GM12892 (cell line): ENCODE measurements at places on chromosomes 7 and 10.

DNA sequence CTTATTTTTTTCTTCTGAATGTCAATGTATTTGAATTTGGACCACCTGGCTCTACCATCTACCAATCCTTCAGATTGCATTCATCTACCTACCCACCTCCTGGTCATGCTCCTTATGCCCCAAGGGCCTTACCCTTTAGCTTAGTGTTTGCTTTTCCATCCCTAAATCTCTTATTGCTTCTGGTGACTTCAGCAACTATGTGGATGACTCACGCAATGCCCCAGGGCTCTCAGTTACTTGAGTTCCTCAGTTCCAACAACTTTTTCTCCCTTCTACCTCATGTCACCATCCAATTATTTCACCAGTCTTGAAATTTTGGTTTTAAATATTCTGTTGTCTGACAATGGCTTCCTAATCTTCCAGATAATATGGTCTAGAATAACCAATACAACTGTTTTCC lies 118.9 kb downstream of the CFAP58 start:
- no peak for DNase-seq

DNA sequence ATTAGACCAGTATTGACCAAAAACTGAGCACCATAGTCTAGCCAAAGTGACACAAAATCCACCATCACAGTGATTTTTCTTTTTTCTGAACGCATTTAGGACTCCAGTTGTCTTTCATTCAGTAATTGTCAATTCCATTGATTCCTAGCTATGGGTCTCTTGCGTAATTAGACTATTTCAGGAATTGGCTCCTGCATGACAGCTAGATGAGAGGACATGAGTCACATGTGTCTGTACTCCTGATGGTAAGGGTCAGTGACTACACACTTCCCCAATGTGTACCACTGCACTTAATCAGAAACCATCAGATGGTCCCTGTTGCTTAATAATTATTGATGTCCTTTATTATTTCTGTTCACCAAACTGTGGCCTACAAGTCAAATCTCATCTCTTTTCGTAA lies 469.5 kb downstream of the POM121L12 start:
- DNase-seq: no peak

DNA sequence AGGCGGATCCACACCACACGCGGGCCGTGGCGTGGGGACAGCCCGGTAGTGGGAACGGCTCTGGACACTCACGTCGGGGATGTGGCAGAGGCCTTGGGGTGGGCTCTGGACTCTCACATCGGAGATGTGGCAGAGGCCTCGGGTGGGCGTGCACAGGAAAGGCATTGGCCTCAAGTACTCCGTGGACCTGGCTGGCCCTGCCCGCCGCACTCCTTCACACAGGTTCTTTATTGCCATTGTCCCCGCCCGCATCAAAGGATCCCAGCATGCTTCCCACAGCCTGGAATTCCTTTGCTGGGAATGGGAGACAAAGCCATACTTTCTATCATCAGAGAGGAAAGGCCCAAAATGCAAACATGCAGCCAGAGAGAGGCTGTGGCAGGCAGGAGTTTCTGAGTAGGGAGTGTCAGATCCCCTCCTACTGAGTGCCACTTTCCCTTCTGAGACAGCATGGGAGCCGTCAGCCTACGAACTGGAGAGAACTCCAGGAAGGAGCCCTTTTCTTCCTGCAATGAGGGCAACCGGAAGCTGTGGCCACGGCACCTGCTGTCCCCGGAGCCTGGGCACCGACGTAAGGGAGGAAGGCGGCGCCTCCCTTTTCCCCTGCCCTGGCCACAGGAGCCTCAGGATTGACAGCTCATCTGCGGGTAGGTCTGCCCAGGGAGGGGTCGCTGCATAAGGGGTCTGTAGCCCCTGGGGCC lies 51.5 kb downstream of the RBM17 start:
- no peak for DNase-seq

GRCh38 chr7:35261476-35262285 lies 7.8 kb upstream of the TBX20 start:
- no peak for DNase-seq

DNA sequence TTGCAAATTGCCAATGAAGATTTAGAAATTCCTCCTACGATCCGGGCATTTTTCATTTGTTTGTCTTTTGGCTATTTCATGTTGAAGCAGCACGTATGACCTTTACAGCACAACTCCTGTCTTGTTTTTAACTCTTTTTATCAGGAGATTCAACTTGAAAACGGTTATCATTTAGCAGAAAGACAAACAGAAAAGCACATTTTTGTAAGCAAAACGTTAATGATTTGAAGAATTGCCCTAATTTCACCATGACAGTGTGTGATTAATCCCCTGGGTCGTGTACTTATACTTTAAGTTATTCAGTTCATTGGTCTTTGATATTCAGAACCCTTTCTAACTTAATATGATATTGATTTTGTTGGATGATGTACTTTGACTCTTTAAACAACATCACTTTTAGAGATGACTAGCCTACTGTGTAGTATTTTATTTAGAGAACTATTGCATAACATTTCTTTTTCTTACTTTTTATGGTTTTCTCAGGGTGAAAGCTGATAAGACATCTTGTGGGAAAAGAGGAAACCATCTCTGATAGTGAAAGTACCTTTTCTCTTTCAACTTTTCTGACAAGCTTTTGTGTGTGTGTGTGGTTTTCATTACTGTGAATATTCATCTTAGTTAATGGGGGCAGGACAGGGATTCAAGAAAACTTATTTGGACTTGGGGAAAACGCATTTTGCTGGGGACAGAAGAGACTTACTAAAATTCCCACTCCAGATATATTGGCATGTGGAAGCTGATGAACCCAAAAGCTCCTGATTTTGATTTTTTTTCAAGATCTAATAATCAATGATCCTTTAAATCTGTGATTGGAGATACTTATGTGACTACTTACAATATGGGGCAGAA lies 8.1 kb downstream of the HHEX start:
- no peak for DNase-seq

DNA sequence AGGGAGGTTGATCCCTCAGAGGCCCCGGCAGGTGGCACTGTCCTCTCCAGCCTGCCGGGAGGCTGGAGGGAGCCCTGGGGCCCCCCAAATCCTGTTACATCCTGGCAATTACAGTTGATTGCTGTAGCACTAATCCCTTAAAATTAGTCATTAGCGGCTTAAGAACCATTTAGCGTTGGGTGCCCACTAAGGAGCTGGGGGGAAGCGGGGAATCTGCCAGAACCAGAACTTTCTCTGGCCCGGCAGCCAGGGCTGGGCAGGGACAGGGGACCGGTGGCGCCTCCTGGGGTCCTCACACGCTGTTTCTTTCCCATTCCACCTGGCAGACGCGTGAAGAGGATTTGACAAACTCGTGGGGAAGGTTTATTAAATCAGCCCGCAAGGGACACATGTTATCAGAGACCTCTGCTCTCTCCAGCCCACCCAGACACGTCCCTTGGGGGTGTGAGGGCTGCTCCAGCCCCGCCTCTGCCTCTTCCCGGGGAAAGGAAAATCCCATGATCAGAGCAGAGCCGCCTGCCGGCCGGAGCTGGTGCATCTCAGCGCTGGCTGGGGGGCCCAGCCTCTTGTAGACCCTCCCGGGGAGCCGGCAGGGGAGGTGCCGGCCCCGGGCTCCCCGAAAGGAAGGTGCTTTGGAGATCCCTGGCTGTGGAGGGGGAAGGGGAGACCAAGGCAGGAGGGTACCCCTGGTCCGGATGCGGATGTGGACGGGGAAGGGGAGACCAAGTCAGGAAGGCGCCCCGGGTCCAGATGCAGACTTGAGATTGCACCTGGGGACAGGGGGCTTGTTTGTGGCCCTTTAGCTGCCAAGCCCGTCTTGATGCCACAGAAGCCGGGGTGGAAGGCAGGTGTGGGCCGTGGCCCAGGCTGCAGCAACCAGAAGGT lies 142.7 kb downstream of the ELFN1 start:
- no peak for DNase-seq

DNA sequence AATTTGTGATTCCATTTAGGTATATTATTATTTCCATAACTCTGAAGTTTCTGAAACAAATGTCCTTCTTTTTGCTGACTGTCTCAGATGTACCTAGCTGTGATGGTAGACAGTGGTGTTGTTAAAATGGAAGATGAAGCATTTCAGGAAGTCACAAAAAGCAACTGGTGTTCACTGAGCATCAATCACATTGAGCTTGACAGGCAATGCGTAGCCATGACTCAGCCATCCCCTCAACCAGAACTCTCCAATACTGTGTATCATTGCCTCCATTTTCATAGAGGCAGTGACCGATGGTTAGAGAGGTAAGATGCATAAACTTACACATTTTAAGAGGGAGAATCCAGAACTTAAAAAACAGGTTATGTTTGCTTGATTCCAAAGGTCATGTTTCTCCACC lies 434.0 kb downstream of the INHBA start:
- DNase-seq: no peak

DNA sequence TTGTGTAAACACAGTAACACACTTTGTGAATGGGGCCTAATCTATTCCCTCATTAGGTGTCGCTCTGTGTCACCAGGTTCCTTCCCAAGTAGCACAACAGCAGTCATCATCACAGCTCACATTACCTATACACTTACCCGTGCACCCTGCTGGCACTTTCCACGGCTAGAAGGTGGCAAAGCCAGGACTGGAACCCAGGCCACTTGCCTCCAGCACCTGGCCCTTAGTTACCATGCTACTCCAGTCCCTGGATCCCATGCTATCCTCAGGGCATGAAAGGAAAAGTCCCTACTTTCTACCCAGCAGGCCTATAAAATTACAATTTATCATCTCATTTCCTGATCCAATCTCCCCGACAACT lies 18.4 kb downstream of the SMURF1 start:
- DNase-seq: no peak

- peak; percentile 84 for DNase-seq
These were observed 6.9 kb upstream of the ORAI2 start for GRCh38 chr7:102426268-102427018.

GRCh38 chr7:936386-937054 lies 18.0 kb downstream of the ADAP1 start:
- DNase-seq: peak; percentile 88

DNA sequence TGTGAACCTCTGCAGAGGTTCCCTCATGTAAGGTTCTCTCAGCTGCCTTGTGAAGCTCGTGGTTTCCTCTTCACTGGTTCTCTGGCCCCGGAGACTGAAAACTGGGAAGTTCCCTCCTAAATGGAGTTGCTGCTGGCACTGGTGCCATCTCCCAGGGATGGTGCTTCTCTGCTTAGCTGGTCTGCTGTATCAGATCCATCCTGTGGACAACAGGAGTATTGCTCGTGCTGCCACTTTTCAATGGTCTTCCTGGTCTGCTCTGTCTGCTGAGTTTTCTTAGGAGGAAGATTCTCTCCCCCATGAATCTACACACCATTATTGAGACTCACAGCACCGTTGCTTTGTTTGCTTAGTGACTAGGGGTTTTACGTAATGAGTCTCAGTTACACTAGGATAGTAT lies 247.8 kb downstream of the OTUD1 start:
- no peak for DNase-seq

DNA sequence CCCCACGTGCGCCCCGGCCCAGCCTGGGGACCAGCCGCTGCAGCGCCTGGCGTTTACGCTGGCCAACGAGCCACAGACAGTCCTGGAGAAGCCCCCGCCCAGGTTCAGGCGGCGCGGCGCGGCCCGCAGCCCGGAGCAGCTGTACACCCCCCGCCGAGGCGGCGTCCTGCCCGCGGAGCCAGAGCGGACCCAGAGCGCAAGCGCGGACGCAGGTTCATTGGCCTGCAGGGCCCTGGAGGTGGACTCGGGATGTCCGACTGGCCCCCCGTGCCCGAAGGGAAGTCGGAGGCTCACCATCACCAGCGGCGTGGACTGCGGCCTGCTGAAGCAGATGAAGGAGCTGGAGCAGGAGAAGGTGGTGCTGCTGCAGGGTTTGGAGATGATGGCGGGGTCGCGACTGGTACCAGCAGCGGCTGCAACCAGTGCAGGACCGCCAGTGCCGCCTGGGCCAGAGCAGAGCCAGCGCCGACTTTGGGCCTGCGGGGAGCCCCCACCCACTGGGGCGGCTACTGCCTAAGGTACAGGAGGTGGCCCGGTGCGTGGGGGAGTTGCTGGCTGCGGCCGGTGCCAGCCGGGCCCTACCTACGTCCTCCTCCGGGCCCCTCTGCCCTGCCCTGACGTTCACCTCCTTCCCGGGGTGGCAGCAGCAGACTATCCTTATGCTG lies 72.0 kb upstream of the KCTD7 start:
- DNase-seq: no peak

DNA sequence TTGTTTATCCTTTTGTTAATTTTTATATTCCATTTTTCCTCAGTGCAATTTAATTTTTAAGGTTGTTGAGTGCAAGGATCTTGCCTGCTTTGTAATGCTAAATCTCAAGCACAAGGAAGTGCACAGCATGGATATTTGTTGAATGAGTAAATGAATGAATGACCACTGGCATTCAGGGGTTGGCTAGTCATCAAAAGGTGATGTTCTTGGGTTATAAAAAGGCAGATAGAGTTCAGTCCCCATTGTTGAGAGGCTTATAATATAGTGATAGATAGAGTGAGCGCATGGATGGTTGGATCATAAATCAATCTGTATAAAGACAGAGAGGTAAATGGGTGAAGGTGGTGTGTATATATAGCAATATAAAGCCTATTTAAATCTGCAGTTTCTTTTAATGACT lies 193.2 kb upstream of the KLF6 start:
- no peak for DNase-seq

- DNase-seq: no peak
These were observed 76.1 kb upstream of the ZEB1 start for GRCh38 chr10:31242902-31243301.

DNA sequence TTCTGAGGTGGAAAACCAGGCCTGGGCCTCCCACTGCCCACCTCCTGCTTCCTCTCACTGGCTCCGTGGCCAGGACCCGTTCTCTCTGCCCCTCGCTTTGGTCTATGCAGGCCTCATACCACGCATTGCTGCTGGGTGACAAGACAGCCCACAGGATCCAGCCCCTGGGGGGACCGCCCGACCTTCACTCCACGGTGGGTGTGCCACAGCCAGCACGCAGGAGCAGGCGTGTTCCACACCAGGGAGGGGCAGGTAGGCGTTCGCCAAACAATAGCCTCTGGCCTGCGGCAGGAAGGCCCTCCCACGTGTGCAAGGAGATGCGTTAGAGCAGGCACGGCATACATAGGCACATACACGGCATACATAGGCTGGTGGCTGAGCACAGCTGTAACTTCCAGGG lies 233.4 kb downstream of the WDR37 start:
- DNase-seq: no peak

DNA sequence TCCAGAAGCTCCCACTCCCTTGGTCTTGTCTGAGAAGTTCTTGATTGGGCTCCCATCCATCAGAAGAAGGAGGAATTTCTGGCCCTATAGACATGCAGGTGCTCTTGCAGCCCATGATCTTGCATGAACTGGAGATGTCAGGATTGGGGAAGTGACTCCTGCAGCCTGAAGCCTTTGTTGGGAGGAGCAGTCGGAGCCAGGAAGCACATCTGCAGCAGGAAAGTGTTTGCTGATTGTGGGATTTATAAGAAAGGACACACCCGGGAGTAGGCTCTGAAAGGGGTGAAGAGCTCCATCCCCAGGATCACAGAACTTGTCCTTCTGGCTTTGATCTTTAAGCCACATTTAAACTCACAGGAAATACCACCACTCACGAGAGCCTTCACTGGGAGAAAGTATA lies 185.2 kb downstream of the DYNC1I1 start:
- DNase-seq: no peak

GRCh38 chr10:49834976-49835375 lies 72.9 kb upstream of the OGDHL start:
- DNase-seq: no peak

GRCh38 chr7:111765751-111766643 lies 203.7 kb upstream of the IMMP2L start:
- no peak for DNase-seq

- no peak for DNase-seq
These were observed 18.7 kb downstream of the GRID2IP start for GRCh38 chr7:6532516-6532915.
